ENCODE measurements at places on chromosomes 2 and 18.
A peak's percentile ranks its signal among the peaks of the same experiment; 100 is the strongest.

GRCh38 chr2:12803607-12804006 lies 86.9 kb downstream of the TRIB2 start:
- no peak for DNase-seq

GRCh38 chr2:153059338-153060052 lies 341.1 kb downstream of the ARL6IP6 start:
- no peak for DNase-seq

- no peak for DNase-seq
These were observed 64.4 kb upstream of the RAPH1 start for GRCh38 chr2:203599509-203599908.

- peak; percentile 60 for DNase-seq
These were observed 131.4 kb downstream of the ZNF236 start for GRCh38 chr18:76953583-76954233.

- DNase-seq = no peak
These were observed 239.5 kb downstream of the WDR7 start for GRCh38 chr18:56890632-56891031.

GRCh38 chr2:69989009-69989408 lies 27.6 kb upstream of the ASPRV1 start:
- no peak for DNase-seq

GRCh38 chr18:3799515-3799914 lies 349.5 kb downstream of the TGIF1 start:
- DNase-seq = no peak

DNA sequence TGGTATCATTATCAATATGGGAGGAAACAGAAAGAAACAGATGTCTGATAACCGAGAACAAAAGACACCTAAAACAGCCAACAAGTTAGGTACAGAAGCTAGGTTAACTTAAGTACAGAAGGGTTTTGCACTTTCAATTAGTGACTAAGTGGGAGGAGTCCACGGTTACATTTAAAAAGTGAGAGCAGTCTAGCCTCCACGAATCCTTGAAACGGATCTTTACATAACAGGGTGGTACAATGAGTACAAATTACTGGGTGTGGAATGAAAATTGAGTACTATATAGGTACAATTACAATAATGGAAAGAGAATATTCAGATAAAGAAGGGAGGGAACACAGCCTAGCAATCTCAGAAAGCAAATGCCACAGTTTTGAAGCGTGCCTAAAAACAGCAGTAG lies 76.6 kb downstream of the TLK1 start:
- no peak for DNase-seq

- no peak for DNase-seq
These were observed 305.7 kb upstream of the VRK2 start for GRCh38 chr2:57740891-57741290.

DNA sequence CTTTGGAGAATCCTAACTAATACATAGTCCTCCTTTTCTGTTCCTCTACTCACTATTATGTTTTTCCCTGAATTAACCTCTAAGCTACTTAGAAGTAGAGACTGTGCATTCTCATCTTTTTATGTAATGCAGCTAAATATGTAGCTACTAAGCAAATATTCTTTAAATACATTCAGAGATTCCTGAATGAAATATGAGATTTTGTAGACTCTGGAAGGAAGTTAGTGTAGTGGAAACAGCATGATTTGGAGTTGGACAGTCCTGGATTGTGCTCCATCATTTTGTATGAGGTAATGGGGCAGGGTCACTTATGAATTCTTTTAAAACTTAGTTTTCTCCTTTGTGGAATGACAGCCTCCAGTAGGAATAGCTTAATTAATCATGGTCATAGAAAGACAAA lies 24.7 kb upstream of the NT5C1B start:
- no peak for DNase-seq

GRCh38 chr2:98541906-98542305 lies 66.4 kb downstream of the COA5 start:
- no peak for DNase-seq

DNA sequence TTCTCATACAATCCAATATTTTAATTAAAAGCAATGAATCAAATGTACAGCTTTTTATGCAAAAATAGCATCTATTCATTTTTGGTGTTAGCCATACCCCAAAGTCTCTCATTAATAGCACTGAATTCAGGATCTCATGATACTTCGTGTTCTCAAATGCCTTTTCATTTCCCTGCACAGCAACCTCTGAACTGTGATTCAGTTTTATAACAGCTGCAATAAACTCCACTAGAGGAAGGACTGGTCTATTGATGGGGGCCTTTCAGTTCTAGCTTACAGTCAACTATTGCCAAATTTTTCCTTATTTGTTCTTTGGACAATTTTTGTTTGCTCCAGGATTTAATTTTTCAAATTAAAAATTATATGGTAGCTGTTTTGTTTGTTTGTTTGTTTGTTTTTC lies 4.8 kb upstream of the TMEM87B start:
- DNase-seq = no peak

DNA sequence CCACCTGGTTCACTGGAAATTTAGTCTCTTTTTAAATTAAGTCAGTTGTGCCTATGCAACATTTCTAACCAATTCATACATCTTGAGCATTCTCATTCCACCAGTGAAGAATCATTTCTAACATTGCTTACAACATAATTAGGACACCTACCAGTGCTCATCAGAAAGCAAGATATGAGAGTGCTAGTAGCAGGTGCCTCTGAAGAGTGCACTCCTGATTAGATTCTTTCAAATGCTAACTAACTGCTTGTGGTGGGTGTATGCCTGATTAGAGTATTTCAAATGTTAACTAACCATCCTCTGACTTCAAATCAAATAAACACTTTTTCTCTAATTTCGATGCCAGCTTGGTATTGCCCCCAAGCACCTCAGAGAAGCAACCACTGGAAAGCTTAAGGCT lies 124.3 kb upstream of the DNAJC10 start:
- DNase-seq = no peak

All from Ammon's horn (tissue), 1 donor.